ENCODE measurements at places on chromosomes 6 and 20.

- no peak for DNase-seq
Measured at GRCh38 chr6:85612690-85613474, 19.2 kb upstream of the SNX14 start.

- no peak for DNase-seq
Measured at GRCh38 chr6:166258854-166259276, 49.3 kb downstream of the PRR18 start.

DNA sequence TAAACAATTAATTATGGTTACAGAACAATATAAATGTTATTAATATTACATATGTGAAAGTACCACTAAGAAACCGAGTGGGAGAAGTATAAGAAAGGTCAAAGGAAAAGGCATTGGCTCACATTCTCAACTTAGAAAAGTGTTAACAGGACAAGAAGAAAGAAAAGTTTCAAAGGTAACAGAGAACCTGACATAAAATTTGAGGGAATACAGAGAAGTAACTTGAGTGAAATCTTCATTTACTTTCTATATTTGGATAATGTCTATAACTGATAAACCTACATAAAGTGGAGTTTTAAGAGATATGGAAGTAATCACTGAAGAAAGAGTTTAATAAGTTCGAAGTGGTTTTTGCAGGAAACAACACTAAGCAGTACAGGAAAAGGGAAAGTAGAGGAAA, 30.1 kb downstream of the REPS1 start:
- DNase-seq = no peak

GRCh38 chr6:36754582-36755434, 57.2 kb downstream of the RAB44 start:
- DNase-seq = no peak

- peak; percentile 69 for DNase-seq
Measured at GRCh38 chr6:68638230-68638900, 3.3 kb downstream of the ADGRB3 start.

GRCh38 chr6:53979468-53980067, 131.7 kb upstream of the MLIP start:
- peak; percentile 66 for DNase-seq

GRCh38 chr6:158543606-158544185, 16.2 kb upstream of the TMEM181 start:
- no peak for DNase-seq

DNA sequence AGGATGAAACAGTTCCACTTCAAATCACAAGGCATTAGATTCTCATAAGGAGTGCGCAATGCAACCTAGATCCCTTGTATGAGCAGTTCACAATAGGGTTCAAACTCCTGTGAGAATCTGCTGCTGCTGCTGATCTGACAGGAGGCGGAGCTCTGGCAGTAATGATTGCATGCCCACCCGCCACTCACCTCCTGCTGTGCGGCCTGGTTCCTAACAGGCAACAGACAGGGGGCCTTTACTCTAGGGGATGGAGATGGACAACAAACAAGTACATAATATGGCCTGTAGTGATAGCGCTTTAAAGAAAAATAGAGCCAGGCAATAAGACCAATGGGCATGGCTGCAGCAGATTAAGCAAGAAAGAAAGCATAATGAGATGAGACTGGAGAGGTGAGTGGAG, 2.7 kb upstream of the TBC1D22B start:
- DNase-seq = no peak

DNA sequence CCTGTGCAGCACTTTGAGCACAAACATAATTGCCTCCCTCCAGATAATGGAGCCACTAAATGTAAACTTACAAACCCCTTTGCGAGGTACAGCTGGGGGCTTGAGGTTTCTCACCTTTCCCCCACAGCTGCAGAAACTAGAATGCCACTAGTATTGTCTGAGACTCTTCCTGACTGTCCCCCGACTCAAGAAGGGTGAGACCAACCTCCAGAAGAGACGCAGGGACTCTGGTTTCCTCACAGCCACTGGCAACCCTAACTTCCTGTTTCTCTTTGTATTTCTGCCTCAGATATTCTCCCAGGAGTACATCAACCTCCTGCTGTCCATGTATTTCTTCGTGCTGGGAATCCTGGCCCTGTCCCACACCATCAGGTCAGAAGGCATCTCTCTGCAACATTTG, 23.6 kb downstream of the HM13 start:
- DNase-seq = no peak

DNA sequence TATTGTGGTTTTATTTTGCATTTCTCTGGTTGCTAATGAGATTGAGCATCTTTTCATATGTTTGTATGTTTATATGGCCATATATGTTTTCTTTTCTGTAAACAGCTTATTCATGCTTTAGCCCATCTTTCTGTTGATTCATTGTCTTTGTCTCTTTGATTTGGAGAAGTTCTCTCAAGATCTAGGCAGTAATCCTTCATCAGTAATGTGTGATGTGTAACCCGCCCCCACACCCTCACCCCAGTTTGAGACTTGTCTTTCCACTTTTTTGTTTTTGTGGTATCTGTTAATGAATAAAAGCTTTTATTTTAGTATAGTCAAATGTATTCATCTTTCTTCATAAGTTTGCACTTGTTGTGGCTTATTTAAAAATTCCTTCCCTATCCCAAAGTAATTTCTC, 26.0 kb downstream of the ZC3H12D start:
- no peak for DNase-seq

- DNase-seq = peak; percentile 56
Measured at GRCh38 chr20:2794202-2794748, 6.2 kb downstream of the CPXM1 start.

DNA sequence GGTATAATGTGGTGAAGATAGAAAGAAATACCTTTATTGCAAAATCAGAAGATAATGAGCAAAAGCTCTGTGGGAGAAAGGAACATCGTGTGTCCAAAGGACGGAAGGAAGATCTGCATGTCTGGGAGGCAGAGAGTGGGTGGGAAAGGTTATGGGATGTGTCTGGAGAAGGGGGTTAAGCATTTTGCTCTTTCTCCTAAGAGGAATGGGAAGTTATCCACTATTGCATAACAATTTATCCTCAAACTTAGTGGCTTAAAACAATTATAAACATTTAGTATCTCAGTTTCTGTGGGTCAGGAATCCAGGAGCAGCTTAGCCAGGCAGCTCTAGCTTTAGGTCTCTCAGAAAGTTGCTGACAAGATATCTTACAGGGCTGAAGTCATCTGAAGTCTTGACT, 229.1 kb upstream of the CITED2 start:
- DNase-seq = no peak

DNA sequence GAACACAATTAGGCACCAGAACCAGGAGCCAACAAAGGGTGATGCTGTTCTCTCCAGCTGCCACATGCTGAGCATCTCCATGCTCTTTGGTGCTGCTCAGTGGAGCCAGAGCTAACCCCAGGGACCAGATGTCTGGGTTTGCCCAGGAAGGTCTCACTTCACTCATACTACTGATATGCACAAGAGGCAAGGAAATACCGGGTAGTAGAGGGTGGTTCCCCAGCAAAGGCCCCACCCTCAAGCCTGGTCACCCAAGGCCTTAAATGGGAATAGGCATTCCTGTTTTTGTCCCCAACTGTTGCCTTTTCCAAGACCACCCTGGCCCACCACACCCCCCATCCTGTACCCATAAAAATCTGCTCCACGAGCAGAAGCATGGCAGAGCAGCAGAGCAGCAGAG, 204.5 kb upstream of the TAB2 start:
- no peak for DNase-seq

GRCh38 chr6:30972816-30973215, 10.7 kb upstream of the MUC21 start:
- no peak for DNase-seq

- DNase-seq = peak; percentile 97
Measured at GRCh38 chr6:20182926-20183521, 29.2 kb downstream of the MBOAT1 start.

- no peak for DNase-seq
Measured at GRCh38 chr6:41560431-41561192, 14.4 kb downstream of the FOXP4 start.

GRCh38 chr6:137423451-137424168, 70.6 kb downstream of the OLIG3 start:
- DNase-seq = peak; percentile 24

DNA sequence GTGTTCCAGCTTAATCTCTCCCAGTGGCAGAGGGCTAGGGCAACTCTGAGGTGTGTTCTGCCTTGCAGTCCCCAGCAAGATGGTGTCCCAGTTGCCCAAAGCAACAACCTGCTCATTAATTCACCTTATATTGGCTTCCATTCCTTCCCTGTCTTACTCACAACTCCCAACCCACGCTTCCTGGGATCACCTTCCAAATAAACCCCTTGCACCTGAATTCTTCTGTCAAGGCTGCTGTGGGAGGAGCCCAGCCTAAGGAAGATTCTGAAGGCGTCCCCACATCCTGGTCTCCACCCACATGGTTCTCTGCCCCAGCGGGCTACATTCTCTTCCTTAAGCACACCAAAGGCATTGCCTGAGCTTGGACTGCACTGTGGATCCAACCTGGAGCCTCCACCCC, 116.6 kb upstream of the MAFB start:
- no peak for DNase-seq

GRCh38 chr6:115363379-115363778, 697.3 kb downstream of the FRK start:
- no peak for DNase-seq

GRCh38 chr20:58794510-58795180, 56.1 kb downstream of the GNAS-AS1 start:
- DNase-seq = no peak

GRCh38 chr6:147873816-147874215, 365.3 kb downstream of the SAMD5 start:
- no peak for DNase-seq

DNA sequence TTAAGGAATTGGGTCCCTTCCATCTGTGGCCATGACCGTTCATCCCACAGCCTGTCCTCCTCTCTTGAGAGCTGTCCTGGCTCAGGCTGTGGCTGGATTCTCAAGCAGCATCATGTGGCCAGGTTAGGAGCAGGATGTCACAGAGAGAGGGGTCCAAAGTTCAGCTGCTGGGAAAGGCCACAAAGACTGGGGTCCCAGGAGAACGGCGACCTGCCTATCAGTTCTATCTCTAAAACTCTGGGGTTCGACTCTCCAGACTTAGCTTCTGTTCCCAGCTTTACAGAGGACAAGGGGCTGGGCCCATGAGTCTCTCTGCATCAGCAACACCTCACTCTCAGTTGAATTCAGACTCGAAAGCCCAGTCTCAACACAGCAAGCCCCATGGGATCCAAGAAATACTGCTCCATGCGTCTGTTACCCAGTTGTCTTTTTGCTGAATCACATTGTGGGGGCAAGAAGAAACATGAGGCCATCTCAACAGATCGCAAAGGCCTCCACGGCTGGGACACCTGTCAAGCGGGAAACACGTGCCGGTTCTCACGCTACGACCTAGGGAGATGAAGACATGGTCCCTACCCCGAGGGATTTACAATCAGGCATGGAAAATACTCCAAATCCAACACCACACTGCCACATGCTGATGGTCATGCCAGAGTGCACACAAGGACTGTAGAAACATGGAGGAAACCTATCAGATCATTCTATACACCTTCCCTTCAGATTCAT, 95.4 kb downstream of the SLC22A23 start:
- no peak for DNase-seq

DNA sequence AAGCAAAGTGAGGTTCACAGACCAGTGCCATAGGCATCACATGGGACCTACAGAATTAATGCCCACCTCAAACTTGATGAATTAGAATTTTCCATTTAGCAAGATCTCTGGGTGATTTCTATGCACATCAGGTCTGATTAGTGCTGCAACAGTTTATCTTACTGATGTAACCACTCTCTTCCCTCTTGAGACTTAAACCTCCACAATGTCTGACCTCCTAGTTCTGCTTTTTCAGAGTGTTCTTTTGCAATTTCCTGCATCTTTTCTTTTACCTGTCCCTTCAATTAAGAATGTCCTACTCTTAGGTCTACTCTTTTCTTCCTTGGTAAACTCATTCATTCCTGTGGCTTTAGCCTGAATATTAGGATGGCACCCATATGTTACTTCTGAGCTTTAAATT, 615.3 kb downstream of the TFAP2A start:
- no peak for DNase-seq

GRCh38 chr20:22918286-22918983, 116.7 kb upstream of the SSTR4 start:
- DNase-seq = peak; percentile 8

- peak; percentile 93 for DNase-seq
Measured at GRCh38 chr6:149863698-149864577, at the start of gene LRP11. Gene LRP11, minus strand, starts transcription at chr6:149864359. Its CDS starts 339 bp downstream, at chr6:149864020.

DNA sequence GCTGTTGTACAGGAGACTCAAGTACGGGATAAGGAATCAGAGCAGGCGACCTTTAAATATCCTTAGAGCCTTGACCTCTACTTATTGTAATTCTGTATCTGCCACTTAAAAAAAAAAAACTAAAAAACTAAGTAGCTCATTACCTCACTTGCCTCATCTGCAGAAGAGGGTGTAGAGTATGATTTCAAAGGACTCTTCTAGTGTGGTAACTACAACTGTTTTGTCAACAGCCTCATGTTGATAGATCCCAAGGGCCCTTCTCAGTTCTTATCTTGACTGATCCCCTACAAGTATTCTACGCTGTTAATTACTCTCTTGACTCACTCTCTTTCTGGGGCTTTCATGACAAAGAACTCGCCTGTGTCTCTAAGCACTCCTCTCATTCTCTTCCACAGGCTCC, 16.7 kb upstream of the PDYN start:
- DNase-seq = no peak
